ENCODE measurements at places on chromosomes 2 and 18. TPM values are rescaled to one million over a fixed set of nuclear protein-coding genes. Genes with fewer than 3 reads are reported as not detected.

ZSWIM2 gene
- not detected for total RNA-seq

MFSD2B gene
- total RNA-seq, result 0.36 TPM

BARD1 gene
- total RNA-seq, result 18.5 TPM

SH3YL1 gene
- 56.0 TPM for total RNA-seq

SLC9A4 gene
- not detected for total RNA-seq

DSG4 gene
- total RNA-seq, result not detected

FEV gene
- not detected for total RNA-seq

HOXD9 gene
- total RNA-seq, result 0.36 TPM

INO80D gene
- 10.6 TPM for total RNA-seq

KYNU gene
- 10.9 TPM for total RNA-seq

INHA gene
- total RNA-seq, result 0.29 TPM

NT5C1B gene
- not detected for total RNA-seq

UPP2 gene
- total RNA-seq, result not detected

TSPYL6 gene
- not detected for total RNA-seq

DNA sequence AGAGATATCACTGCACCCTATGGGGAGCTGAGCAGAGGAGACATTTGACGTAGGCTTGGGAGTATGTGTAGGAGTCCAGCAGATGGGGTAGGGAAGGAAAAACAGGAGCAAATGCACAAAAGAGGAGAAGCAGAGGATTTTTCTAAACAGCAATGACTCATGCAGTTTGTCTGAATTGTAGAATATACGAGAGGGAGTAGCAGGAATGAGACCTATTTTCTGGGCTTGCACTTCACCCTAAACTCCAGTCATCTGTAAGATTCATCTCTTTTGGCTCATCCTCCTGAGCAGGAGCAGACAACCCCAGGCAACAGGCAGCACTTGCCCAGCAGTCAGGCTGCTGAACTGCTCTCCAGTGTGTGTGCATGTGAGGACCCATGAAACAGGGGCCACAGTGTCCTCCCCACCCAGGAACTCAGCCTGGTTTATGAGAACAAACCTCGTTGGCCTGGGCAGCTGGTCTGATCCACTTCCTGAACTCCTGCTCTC lies 100.2 kb upstream of the CDC42EP3 start:
- H3K36me3 ChIP-seq, result no peaks in the 10 kb centered on the region
- H3K4me3 ChIP-seq, result peak overlapping the region; percentile 34
- H3K27ac ChIP-seq, result peak overlapping the region; percentile 64

DNA sequence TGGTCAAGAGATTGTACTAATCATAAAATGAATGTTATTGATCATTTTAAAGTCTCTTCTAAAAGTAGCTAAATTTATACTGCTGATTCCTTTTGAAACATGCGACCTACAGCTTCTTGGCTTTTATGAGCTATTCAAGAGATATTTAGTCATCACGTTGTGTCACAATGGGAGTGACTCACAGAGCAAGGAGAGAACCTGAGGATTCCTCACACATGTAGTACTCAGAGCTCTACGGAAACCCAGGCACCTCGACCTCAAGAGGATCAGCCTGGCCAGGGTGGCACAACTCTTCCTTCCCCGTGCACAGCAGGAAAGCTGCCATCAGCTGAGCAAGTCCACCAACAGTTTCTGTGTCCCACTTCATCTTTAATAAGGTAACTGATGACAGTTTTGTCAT lies at the start of gene DHRS9:
Gene DHRS9, plus strand, starts transcription at position 223 of the 400 bp plus-strand sequence. CDS start 12,019 bp downstream, outside the sequence.
- peak within 1 kb of the TSS; percentile 1 for H3K27ac ChIP-seq
- DNase-seq, result peak; percentile 87
- H3K27me3 ChIP-seq, result no peaks in the 10 kb centered on the region

- no peaks in the 10 kb centered on the region for H3K36me3 ChIP-seq
- H3K27me3 ChIP-seq, result no peaks in the 10 kb centered on the region
- no peak for DNase-seq
- peaks cover 26% of the 10 kb centered on the region for H3K4me1 ChIP-seq
These were observed 27.4 kb upstream of the CNNM3 start for GRCh38 chr2:96788442-96789244.

DNA sequence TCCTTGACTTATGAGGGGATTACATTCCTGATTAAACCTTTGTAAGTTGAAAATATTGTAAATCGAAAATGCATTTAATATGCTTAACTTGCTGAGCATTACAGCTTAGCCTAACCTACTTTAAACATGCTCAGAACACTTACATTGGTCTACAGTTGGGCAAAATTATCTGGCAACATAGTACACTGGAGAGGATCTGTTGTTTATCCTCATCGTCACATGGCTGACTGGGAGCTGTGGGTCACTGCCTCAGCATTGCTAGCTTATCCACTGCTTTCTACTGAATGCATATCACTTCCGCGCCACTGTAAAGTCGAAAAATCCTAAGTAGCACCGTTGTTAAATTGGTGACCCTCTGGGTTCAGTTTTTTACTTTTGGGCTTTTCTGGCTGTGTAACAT lies 13.7 kb downstream of the PMS1 start:
- H3K4me1 ChIP-seq, result peaks cover 14% of the 10 kb centered on the region
- H3K36me3 ChIP-seq, result peaks cover 40% of the 10 kb centered on the region
- H3K4me3 ChIP-seq, result no peak overlapping the region

GRCh38 chr2:100072503-100072902 lies 69.9 kb downstream of the AFF3 start:
- no peak overlapping the region for H3K4me3 ChIP-seq
- H3K27me3 ChIP-seq, result peaks cover 32% of the 10 kb centered on the region
- H3K36me3 ChIP-seq, result no peaks in the 10 kb centered on the region
- no peak overlapping the region for H3K27ac ChIP-seq

- no peak overlapping the region for H3K4me3 ChIP-seq
- no peaks in the 10 kb centered on the region for H3K36me3 ChIP-seq
- no peak for DNase-seq
- H3K27me3 ChIP-seq, result no peaks in the 10 kb centered on the region
These were observed 286.3 kb downstream of the PIEZO2 start for GRCh38 chr18:10863026-10863425.

GRCh38 chr2:68040078-68040477 lies 22.7 kb downstream of the C1D start:
- no peaks in the 10 kb centered on the region for H3K27me3 ChIP-seq
- no peak overlapping the region for H3K4me3 ChIP-seq
- no peaks in the 10 kb centered on the region for H3K36me3 ChIP-seq
- no peak for DNase-seq
- H3K27ac ChIP-seq, result no peak overlapping the region

- no peaks in the 10 kb centered on the region for H3K4me1 ChIP-seq
- no peak overlapping the region for H3K4me3 ChIP-seq
These were observed 986.0 kb downstream of the DSC3 start for GRCh38 chr18:30056528-30056927.

DNA sequence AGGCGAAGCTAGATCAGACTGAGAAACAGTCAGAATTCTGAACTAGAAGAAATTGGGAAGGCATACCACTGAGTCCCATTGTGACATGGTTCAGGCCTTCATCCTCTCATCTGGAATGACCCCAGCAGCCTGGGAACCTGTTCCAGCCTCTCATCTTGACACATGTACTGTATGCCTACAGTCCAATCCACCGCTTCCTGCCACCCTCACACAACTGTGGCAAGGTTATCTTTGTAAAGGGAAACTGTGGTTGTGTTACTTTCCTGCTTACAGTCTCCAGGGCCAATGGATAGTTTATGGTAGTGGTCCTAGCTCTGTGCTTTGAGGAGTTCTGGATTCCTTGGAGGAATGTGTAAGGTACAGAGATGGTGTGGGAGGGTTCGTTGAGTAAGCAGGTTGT lies 296.9 kb upstream of the TRIB2 start:
- peaks cover 11% of the 10 kb centered on the region for H3K4me1 ChIP-seq
- no peaks in the 10 kb centered on the region for H3K27me3 ChIP-seq
- H3K36me3 ChIP-seq, result no peaks in the 10 kb centered on the region
- H3K27ac ChIP-seq, result no peak overlapping the region
- no peak overlapping the region for H3K4me3 ChIP-seq

DNA sequence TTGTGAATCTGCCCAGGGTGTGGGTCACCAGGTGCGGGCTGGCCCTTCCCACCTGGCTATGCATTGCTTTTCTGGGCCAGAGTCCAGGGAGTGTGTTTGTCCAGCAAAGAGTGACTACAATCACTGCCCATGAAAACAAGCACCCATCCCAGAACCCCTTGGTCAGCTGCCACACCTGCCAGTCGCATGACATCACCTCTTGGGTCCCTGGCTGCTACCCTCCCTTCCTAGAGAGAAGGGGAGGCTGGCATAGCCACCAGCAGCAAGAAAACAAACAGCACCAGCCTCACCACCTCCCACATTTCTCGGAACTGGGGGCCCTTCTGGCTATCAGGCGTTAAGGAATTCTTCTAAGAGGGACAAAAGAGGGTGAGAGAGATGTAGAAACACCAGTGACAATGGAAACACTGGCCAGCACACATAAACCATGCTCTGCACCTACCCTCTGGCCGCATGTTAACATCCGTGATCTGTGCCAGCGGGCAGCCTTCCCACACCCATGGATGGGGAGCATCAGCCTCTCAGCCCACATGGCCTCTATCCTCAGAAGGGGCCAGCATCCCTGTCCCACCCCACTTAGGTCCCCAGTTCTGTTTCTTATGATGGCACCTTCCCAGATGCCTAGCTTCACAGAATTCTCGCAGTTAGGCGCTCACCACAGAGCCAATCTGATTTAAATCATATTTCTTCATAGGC lies 109.7 kb upstream of the GLI2 start:
- no peak overlapping the region for H3K27ac ChIP-seq
- no peak overlapping the region for H3K4me3 ChIP-seq
- peak; percentile 30 for DNase-seq
- no peaks in the 10 kb centered on the region for H3K36me3 ChIP-seq

GRCh38 chr2:111167076-111167862 lies 46.6 kb downstream of the BCL2L11 start:
- peaks cover 5% of the 10 kb centered on the region for H3K27me3 ChIP-seq
- H3K27ac ChIP-seq, result no peak overlapping the region
- DNase-seq, result no peak
- no peak overlapping the region for H3K4me3 ChIP-seq

- no peaks in the 10 kb centered on the region for H3K27me3 ChIP-seq
- peaks cover 55% of the 10 kb centered on the region for H3K4me1 ChIP-seq
- H3K36me3 ChIP-seq, result no peaks in the 10 kb centered on the region
- H3K4me3 ChIP-seq, result no peak overlapping the region
- DNase-seq, result no peak
These were observed 73.9 kb downstream of the LRRFIP1 start for GRCh38 chr2:237701033-237701858.

DNA sequence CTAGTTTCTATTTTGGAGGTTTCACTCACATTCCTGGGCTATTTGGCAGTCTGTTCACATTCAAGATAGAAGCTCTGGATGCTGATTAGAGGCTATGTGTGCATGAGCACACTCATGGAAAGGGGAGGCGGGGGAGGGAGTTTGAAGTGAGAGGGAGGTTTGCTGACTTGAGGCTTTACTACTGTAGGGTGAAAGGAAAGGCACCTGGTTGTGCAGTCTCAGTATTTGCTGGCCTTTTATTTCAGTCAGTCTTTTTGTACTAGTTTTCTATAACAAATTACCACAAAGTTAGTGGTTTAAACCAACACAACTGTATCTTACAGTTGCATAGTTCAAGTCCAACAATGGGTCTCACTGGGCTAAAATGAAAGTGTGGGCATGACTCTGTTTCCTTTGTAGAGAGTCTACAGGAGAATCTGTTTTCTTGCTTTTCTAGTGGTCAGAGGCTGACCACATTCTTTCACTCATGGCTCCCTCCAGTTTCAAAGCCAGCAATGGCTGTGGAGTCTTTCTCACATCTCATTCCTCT lies 47.7 kb upstream of the NR4A2 start:
- no peak overlapping the region for H3K27ac ChIP-seq
- H3K4me1 ChIP-seq, result no peaks in the 10 kb centered on the region
- H3K4me3 ChIP-seq, result no peak overlapping the region

- no peaks in the 10 kb centered on the region for H3K4me1 ChIP-seq
- no peaks in the 10 kb centered on the region for H3K36me3 ChIP-seq
- no peaks in the 10 kb centered on the region for H3K27me3 ChIP-seq
- no peak for DNase-seq
These were observed 103.1 kb downstream of the CCDC85A start for GRCh38 chr2:56286936-56287335.

GRCh38 chr2:15971351-15971750 lies 31.0 kb downstream of the MYCN start:
- H3K4me3 ChIP-seq, result no peak overlapping the region
- DNase-seq, result no peak
- H3K4me1 ChIP-seq, result no peaks in the 10 kb centered on the region
- H3K36me3 ChIP-seq, result no peaks in the 10 kb centered on the region
- no peak overlapping the region for H3K27ac ChIP-seq

GRCh38 chr2:8643996-8644356 lies 37.9 kb upstream of the ID2 start:
- no peaks in the 10 kb centered on the region for H3K27me3 ChIP-seq
- no peak overlapping the region for H3K27ac ChIP-seq
- H3K4me1 ChIP-seq, result no peaks in the 10 kb centered on the region

- peak overlapping the region; percentile 60 for H3K4me3 ChIP-seq
- peak; percentile 92 for DNase-seq
- no peaks in the 10 kb centered on the region for H3K36me3 ChIP-seq
- H3K4me1 ChIP-seq, result peaks cover 12% of the 10 kb centered on the region
These were observed 91.2 kb downstream of the NEDD4L start for GRCh38 chr18:58135183-58135641.

DNA sequence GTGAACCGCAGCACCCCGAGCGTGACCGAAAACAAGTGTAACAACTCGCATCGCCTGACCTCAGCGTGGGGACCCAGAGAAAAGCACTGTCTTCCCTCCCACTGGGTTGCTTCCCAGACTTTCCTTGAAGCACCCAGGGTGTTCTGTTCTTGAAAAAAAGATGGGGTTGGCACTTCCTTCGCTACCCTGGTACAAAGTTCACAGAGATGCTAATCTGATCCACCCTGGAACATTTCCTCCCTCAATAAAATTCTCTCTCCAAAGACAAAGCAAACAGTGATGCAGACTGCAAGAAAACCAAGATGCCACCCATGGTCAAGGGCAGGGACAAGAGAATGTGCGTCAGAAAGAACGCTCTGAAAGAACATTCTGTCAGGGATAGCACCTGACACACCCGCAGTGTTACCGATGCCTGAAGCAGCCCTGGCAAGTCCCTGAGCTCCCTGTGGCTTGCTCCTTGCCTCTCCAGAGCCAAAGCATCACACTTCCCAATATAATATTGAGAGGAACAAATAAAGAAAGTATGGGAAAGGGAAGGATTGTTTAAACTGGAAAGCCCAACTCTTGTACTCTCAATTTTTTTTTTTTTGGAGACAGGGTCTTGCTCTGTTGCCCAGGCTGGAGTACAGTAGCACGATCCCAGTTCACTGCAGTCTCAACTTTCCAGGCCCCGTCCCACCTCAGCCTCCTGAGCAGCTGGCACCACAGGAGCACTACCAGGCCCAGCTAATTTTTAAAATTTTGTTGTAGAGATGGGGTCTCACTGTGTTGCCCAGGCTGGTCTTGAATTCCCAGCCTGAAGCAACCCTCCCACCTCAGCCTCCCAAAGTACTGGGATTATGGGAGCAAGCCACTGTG lies 70.7 kb downstream of the TBC1D8 start:
- no peak overlapping the region for H3K4me3 ChIP-seq
- no peaks in the 10 kb centered on the region for H3K4me1 ChIP-seq
- no peak overlapping the region for H3K27ac ChIP-seq
- no peaks in the 10 kb centered on the region for H3K27me3 ChIP-seq

All from osteoblast (primary cell).